ENCODE measurements at places on chromosomes 7 and 10.
A peak's percentile ranks its signal among the peaks of the same experiment; 100 is the strongest.

DNA sequence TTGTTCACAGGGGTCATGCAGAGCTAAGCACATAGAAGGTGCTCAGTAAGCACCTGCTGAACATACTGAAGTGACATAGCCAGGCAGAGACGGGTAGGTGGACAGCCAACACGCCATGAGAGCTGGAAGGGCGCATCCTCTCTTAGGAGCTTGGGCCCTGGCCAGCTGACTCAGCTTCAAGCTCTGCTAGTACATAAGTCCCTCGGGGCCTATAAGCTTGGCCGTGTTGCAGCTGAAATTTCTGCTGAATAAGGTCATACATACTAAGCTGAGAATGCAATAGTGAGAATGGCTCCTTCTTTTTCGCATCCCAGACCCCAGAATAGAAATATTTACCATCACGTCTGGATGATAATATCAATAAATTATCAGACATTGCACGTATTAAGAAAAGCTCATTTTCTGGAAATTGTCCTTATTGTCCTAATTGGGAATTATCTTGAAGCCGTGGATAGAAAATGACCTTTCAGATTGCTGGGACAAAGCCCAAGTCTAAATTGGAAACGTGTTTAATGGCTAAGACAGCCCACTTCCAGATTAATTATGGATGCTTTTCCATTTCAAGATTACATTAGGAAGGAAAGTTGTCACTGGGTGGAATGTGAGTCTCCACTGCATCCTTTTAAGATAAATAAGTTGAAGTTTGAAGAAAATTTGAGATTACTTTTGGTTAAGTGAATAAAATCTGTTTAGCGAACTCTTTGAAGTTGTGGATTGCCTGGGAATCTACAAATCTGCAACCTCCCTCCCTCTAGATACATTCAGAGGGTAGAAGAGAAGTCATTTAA, 287.1 kb upstream of the C7orf33 start:
- DNase-seq, result peak; percentile 33

- no peak for DNase-seq
Observed at GRCh38 chr7:139991911-139992310, 70.8 kb downstream of the PARP12 start.

DNA sequence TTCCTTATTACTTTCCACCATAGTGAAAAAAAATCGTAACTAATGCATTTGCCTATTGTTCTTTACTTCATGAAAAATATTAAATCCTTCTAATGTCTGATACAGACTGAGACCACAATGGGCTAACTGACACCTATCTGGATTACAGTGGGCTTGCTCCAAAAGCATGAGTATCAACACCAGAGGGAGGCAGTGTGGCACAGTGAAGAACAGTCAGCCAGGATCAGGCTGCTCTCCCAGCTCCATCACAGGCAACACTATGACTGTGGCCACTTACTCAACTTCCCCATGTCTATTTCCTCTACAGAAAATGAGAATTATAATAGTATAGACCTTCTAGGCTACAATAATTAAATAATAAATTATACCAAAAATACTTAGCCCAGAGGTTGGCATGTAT, 97.2 kb downstream of the SLC25A13 start:
- peak; percentile 14 for DNase-seq

GRCh38 chr7:122552769-122553168, 146.1 kb downstream of the RNF133 start:
- no peak for DNase-seq

- DNase-seq, result no peak
Observed at GRCh38 chr10:4373098-4373497, 452.9 kb upstream of the AKR1E2 start.

DNA sequence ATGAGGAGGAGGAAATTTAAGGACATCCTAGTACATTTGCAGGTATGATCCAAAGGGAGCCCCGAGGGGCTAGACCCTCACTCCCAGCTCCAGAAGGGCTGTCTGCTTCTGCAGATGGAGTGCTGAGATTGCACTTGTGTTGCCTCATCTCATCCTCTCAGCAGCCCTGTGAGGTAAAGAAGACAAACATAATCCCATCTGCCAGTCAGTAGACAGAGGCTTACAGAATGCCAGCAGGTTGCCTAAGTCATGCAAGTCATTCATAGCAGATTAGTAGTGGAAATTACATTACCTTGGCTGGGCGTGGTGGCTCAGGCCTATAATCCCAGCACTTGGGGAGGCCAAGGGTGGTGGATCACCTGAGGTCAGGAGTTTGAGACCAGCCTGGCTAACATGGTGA, 45.4 kb downstream of the BLVRA start:
- DNase-seq, result no peak

GRCh38 chr7:100449190-100449795, 13.0 kb upstream of the PPP1R35 start:
- DNase-seq, result no peak

GRCh38 chr10:97483506-97483905, 14.7 kb downstream of the MMS19 start:
- DNase-seq, result no peak

GRCh38 chr7:36440880-36441279, 51.2 kb downstream of the ANLN start:
- peak; percentile 41 for DNase-seq

All from A549 (cell line).